ENCODE measurements at places on chromosomes 6 and 20.

- peak overlapping the region; percentile 77 for H3K27ac ChIP-seq
- no peaks in the 10 kb centered on the region for H3K27me3 ChIP-seq
- peaks cover 28% of the 10 kb centered on the region for H3K36me3 ChIP-seq
- peak overlapping the region; percentile 58 for H3K4me3 ChIP-seq
- DNase-seq: no peak
Measured at GRCh38 chr6:136783495-136784270, 8.6 kb downstream of the MAP3K5 start.

- no peak for DNase-seq
- H3K27ac ChIP-seq: no peak overlapping the region
- no peaks in the 10 kb centered on the region for H3K36me3 ChIP-seq
- H3K4me3 ChIP-seq: no peak overlapping the region
- no peaks in the 10 kb centered on the region for H3K27me3 ChIP-seq
- no peaks in the 10 kb centered on the region for H3K4me1 ChIP-seq
Measured at GRCh38 chr6:68069921-68070710, 565.0 kb upstream of the ADGRB3 start.

- H3K4me1 ChIP-seq: no peaks in the 10 kb centered on the region
- no peak overlapping the region for H3K27ac ChIP-seq
- DNase-seq: peak; percentile 9
- H3K4me3 ChIP-seq: no peak overlapping the region
Measured at GRCh38 chr6:43749461-43749860, 20.6 kb upstream of the VEGFA start.

GRCh38 chr6:81241126-81242041 lies 511.1 kb downstream of the TENT5A start:
- no peaks in the 10 kb centered on the region for H3K36me3 ChIP-seq
- H3K4me3 ChIP-seq: no peak overlapping the region
- no peak overlapping the region for H3K27ac ChIP-seq

- H3K4me3 ChIP-seq: no peak overlapping the region
- H3K36me3 ChIP-seq: no peaks in the 10 kb centered on the region
- no peaks in the 10 kb centered on the region for H3K27me3 ChIP-seq
- no peak for DNase-seq
- no peak overlapping the region for H3K27ac ChIP-seq
Measured at GRCh38 chr6:38483526-38483925, 156.2 kb downstream of the BTBD9 start.

- no peaks in the 10 kb centered on the region for H3K36me3 ChIP-seq
- H3K4me3 ChIP-seq: peak overlapping the region; percentile 70
- H3K27ac ChIP-seq: no peak overlapping the region
- peaks cover 26% of the 10 kb centered on the region for H3K4me1 ChIP-seq
- H3K27me3 ChIP-seq: peaks cover 72% of the 10 kb centered on the region
Measured at GRCh38 chr20:10671919-10672623, 1.7 kb downstream of the JAG1 start.

DNA sequence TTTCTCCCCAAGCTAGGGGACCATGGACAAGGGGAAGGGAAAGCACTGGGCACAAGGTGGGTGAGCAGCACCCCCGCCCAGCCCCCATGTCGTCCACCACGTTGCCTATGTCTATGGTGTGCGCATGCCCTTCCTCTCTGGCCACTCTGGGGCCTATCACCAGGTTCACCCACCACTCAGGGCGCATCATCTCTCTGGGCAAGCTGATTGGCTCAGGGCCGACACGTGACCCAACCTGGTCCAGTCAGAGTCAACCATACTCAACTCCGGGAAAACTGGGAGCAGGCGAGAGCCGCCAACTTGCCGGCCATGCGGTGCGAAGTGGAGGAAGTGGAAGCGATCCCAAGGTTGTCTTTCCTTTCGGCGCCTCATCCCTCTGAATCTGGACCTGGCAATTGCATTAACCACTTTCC lies 25.9 kb downstream of the ACSS1 start:
- H3K27me3 ChIP-seq: no peaks in the 10 kb centered on the region
- no peak for DNase-seq
- H3K4me1 ChIP-seq: peaks cover 20% of the 10 kb centered on the region
- no peak overlapping the region for H3K4me3 ChIP-seq
- no peak overlapping the region for H3K27ac ChIP-seq

Measured in activated CD8-positive, alpha-beta memory T cell treated with anti-CD3 and anti-CD28 coated beads, Interleukin-2, amount 10 ng/mL, durations not matched to agents 7 days and 5 days (primary cell).